ENCODE measurements at places on chromosomes 2 and 18.

DNA sequence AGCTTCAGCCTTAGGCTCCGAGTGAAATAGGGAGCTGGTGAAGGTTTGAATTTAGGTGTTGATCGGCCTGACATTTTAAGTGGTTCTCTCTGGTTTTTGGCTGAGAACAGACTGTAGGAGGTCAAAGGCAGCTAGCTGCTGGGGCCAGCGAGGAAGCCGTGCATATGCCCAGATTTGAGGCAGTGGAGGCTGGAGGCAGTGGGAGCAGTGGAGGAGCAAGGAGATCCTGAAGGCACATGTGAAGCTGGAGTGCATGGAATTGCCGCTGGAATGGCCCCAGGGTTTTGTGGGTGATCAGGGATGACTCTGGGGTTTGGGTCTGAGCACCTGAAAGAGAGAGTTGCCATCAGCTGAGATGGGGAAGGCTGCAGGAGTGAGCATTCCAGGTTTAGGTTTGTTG lies 25.1 kb downstream of the STEAP3 start:
- DNase-seq: no peak

DNA sequence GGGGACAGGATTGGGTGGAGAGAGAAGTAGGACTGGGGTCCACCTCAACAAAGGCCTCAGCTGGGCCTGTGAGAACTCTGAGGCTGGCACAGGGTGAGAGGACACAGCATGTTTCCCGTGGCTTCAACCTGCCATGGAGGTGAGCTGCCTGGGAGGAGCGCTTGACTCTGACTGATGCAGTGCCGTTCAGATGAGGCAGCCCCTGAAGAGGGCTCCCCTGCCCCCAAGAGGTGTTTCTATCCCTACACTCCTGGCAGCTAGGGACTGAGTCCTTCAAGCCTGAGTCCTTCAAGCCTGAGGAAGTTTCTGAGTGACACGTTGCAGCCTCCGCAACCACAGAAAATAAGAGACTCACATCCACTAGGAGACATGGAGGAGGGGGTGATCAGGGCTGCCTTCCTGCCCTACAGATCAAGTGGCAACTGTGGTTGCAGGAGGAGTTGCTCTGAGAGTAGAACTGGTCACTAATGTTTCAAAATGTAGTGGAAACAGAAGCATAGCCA lies 49.6 kb upstream of the TMEM177 start:
- DNase-seq: no peak

GRCh38 chr2:237488295-237488694 lies 1.2 kb downstream of the MLPH start:
- no peak for DNase-seq

DNA sequence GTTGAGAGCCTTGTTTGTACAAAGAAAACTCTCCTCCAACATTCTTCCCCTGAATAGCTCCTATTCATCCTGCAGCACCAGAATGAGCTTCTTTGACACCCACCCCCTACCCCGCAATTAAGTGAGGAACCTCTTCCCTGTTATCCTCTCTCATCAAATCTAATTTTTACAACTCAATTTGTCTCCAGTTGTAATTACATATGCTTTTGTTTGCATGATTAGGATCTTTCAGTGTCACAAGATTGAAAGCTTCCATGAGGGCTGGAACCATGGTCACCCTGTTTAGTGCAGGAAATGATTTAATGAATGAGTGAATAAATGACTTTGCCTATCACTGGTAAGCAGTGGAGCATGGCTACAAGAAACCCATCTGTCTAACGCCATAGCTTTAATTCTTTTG lies 334.6 kb upstream of the KLHL29 start:
- no peak for DNase-seq

All from stimulated activated CD4-positive, alpha-beta T cell treated with anti-CD3 and anti-CD28 coated beads, Interleukin-1b, Interleukin-23, amount 100 ng/mL, for 1 hour (primary cell).